ENCODE measurements at places on chromosomes 1 and 21.
A peak's percentile ranks its signal among the peaks of the same experiment; 100 is the strongest.

DNA sequence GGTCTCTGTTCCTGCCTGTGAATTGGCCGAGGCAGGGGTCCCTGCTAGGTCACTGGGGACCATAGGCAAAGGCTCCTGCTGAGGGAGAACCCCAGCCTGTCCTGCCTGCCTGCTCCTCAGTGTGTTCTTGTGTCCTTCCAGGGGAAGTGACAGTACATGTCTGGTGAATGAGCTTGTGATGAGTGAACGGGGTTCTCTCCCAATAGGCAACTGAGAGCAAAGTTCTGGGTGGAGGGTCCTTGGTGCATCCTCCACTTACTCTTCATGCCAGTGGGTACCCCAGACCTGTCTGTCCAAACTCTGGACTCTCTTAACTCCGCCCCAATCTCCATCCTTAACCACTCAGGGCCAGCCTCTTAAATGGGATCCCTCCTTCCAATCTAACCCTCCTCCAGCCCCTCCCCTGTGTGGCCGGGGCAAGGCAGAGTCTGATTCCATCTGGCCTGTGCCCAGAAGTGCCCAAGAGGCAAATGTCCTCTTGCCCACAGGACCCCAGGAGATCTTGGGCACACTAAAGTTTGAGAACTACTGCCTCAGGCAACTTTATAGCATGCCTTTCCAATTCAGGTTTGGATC, 2.0 kb downstream of the XKR8 start:
- no peak for DNase-seq

DNA sequence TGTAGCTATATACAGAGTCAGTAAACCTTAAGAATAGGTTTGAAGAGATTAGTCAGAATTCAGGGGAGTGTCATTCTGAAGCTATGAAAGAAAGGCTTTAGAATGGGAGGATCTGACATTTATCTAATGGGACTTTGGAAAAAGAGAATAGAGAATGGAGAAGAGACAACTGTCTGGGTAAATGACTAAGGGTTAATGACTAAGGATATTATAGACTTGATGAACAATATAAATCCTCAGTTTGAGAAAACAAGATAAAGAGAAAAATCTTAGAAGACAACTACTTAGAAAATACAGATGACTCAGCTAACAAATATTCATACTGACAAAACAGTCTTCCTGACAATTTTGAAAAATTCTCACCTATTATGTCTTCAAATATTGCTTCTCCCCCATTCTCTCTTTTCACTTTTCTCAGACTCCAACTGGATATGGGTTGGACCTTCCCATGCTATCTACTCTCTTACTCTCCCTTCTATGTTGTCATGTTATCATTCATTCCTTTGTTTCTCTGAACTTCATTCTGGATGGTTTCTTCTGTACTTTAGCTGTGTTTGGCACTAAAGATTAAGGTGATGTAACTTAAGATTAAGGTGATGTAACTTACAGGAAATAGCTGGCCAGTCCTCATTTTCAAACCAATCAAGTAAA, 20.4 kb downstream of the SLC16A1 start:
- DNase-seq = peak; percentile 52

DNA sequence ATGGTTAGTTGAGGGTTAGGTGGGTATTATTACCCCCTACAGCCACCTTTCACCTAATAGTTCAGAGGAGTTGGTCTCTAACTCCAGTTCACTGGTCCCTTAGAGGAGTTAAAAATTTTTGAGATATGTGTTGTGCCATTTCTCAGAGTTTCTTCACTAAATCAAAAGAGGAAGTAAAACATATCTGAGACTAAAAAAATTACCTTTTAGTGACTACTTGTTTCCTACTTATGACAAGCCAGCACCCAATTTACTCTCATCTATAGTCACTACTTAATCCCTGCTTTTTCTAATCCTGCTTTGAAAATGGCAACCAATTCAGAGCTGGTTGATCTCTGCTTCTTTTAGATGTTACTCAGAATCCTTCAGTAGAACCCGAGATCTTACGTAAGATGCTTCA, 1316.8 kb upstream of the B3GALT2 start:
- no peak for DNase-seq

DNA sequence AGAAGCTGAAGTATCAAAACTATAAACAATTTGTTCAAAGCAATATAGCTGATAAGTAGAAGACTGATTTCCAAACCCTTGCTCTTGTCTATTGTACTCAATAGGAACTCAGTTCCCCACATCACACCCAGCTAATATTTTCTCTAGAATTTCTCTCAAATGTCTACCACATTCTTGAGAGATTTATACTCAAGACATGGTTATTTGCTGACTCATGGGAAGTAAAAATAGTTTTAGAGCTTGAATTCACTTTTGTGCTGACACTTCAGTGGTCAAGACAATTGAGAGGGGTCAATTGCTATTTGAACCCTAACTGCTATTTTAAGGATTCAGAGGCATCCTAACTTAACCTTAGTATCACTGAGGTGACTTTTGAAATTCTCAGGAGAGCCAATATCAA, 99.0 kb downstream of the TNNI3K start:
- no peak for DNase-seq

GRCh38 chr21:33201956-33202355, 27.8 kb upstream of the IFNAR2 start:
- DNase-seq = no peak

GRCh38 chr1:54604572-54605370, 18.6 kb downstream of the FAM151A start:
- DNase-seq = no peak

- DNase-seq = no peak
These were observed 1615.8 kb downstream of the PLA2G4A start for GRCh38 chr1:188444526-188444925.

DNA sequence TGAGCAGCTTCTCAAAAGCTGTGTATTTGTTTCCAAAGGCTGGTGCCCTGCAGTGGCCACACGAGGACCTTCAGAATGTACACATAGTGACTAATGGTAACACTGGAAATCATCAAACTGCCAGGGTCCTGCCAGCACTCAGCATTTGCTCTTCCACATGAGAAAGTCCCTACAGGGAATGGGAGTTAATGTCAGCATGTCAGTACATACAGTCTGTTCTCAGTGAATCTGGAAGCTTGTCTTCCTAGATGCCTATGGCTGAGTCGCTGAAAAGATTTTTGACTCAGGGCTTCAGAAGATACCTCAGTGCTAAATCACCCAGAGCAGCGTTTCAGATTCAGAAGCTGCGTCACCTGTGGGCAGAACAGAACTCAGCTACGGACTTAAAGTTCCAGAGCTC, 108.2 kb downstream of the CDC7 start:
- DNase-seq = peak; percentile 67

- DNase-seq = no peak
These were observed 138.7 kb upstream of the ZNF644 start for GRCh38 chr1:91160363-91161075.

- DNase-seq = no peak
These were observed 39.3 kb downstream of the CACNA1S start for GRCh38 chr1:201072922-201073321.

GRCh38 chr1:107871259-107871658, 93.7 kb downstream of the VAV3 start:
- no peak for DNase-seq

DNA sequence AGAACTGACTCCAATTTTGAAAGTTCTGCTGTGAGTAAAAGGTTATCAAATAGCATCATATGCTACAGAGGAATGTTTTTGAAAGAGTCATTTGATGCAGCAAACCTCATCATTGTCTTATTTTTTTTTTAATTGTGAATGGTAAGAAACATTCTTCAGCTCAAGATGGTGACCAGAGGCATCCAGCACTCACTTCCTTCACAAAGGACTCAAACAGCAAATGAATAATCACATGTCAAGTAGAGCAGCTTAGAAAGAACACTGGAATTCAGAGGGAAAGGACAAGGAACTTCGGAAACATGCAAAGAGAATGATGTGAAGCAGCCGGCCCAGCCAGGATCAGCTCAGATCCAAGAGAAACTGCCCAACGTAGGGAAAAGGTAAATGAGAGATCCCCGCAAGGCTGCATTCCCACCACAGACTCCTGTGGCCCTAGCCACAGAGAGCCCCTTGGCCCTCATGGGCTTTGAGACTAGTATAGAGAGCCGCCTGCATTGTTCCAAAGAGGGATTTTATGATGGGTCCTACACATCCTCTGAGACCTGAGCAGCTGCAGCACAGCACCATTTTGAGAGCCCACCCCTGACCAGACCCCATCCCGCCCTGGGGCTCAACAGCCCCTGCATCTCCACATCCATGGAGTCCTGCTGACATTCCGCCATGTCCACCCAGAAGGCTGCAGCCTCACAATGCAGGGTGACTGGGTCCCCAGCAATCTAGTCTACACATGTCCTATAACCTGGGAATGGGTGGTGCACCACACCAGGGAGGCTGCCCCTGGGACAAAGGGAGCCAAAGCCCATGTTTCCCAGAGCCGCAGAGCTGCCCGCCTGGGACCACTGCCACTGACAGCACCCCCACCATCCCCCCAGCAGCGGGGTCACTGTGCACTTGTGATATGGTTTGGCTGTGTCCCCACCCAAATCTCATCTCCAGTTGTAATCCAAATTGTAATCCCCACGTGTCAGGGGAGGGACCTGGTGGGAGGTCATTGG, 21.2 kb upstream of the UTS2 start:
- no peak for DNase-seq

GRCh38 chr21:46323227-46323709, 402 bp downstream of the C21orf58 start:
- DNase-seq = no peak

DNA sequence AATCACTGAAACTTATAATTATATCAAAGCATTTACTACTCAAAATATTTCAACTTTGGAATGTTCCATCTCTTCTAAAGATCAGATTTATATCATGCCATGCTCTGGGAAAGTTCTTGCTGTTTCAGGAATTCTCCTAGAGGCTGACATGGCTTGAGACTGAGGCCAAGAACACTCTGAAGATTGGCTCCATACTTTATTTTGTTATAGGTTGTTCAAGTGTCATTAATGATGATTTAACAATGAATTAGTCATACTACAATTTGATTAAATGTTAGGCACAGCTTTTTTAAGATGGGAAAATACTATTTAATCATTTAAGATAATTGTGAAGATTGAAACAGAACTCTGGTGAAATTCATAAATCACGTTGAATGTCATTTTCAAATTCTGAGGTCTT, 255.4 kb downstream of the GREM2 start:
- DNase-seq = no peak

- no peak for DNase-seq
These were observed 52.4 kb downstream of the SAMSN1 start for GRCh38 chr21:14493731-14494130.

GRCh38 chr1:90220941-90221693, 226.2 kb downstream of the ZNF326 start:
- no peak for DNase-seq

GRCh38 chr21:38887749-38888148, 82.0 kb downstream of the ETS2 start:
- no peak for DNase-seq

DNA sequence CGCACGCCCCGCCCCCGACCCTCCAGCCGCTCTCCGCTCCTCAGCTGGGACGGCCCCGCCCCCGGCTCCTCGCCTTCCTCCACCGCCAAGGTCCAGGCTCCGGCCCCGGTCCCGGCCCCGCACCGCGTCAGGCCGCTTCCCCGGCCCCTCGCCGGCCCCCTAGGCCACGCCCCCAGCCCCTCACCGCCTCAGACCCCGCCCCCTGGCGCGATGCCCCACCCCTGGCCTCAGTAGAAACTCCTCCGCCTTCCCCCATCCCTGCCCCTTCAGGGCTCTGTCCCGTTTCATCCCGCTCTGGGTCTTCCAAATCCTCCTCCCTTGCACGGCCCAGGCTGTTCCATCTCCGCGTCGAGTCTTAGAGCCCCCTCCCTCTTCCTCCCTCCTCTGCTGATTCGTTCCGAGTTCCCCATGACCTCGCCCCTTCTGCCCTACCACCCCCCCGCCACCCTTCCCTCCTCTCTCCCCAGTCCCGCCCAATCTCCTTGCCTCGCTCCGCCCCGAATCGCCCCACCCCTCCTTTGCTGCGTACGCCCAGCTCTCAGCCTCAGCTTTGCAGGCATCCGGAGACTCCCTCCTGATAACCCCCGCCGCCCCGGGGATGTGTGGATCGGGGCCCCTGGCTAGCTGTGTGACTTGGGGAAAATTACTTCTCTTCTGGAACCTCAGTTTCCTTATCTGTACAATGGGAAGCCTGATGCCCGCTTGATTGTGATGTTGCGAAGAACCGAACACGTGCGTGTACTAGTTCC, 448 bp upstream of the ASAP3 start:
- DNase-seq = peak; percentile 89
